Ascending aorta (tissue), 2 donors: ENCODE measurements at places on chromosomes 6 and 20. TPM values are rescaled to one million over a fixed set of nuclear protein-coding genes. Genes with fewer than 3 reads are reported as not detected.

FGD2 gene
- 49.4 TPM for total RNA-seq

DNA sequence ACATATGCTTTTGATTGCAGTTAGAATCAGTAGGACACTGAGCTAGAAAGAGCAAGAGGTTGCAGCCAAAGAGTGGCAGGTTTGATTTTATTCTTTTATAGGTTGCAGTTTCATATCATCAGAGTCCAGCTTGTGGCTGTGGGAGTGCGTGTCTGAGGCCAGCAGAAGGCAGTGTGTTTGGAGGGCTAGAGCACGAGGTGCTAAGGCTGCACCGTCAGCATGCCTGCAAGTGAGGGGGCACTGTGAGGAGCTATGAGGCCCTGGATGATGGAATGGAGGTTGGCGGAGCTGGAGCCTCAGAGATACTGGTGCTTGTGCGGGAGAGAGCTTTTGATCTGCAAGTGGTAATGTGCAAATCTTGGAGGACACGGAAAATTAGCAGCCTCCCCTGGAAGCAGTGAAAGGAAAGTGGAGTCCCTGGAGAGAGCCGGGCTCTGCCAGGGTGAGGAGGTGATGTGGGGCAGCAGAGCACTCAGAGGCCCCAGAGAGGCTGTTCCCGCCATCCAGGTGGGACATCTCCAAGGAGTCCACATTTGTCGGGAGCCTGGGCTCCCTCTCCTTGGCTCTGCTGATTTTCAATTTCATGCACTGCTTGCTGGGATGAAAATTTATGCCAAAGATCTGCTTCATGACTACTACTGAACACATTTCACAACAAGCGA is 43.6 kb downstream of the PXDC1 start:
- no peak for DNase-seq

TMEM200A gene
- total RNA-seq = 3.6 TPM

ATP6V1G2 gene
- total RNA-seq = not detected
